ENCODE measurements at places on chromosomes 16 and 17.

DNA sequence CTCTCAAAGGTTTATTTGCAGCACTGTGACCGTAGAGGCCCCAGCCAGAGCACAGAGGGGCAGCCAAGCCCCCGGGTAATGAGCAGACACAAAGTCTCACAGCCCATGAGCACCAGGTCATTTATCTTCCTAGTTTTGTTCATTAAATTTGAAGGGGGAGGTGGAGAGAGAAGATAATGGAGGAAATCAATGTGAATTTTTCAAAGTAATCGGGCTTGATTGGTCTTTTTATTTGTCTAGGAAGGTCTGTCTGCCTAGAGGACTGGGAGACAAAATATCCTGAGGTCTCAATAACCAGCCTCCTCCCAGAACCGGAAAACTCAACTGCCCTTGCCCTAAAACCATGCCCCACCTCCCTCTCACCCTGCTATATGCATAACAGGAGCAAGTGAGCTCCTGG, 189.0 kb downstream of the SLC39A11 start:
- DNase-seq: no peak

GRCh38 chr17:72117535-72118334, 3.1 kb upstream of the SOX9 start:
- no peak for DNase-seq

DNA sequence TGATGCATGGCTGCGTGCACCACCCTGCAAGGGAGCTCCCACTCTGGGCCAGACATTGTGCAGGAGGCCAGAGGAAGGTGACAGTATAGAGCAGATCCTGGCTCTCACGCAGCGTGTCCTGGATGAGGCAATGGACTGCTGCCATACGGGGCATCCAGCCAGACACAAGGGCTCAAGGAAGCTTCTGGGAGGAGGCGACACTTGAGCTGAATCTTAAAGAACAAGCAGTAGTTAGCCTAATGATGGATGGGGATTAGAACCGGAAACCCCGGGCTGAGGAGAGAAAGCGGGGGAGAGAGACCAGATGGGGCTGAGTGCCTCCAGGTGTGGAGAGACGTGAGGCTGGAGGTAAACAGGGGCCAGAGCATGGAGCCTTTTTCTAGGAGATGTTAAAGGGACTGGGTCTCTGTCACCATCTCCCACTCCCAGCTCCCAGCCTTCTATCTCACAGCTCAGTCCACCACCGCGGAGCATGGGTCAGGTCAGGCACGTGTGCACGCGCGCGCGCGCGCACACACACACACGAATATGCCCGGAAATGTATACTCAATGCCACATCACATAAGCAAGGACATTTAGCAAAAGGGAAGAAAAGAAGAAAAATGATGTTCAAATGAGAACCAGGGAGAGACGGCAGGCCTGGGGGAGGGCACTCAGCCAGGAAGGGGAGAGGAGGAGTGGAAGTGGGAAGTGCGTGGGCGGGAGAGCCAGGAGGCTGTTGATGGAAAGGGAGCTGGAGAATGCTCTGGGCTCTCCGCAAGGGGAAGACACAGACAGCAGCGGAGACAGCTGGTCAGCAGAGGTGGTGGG, 46.3 kb downstream of the CCDC42 start:
- DNase-seq: no peak

DNA sequence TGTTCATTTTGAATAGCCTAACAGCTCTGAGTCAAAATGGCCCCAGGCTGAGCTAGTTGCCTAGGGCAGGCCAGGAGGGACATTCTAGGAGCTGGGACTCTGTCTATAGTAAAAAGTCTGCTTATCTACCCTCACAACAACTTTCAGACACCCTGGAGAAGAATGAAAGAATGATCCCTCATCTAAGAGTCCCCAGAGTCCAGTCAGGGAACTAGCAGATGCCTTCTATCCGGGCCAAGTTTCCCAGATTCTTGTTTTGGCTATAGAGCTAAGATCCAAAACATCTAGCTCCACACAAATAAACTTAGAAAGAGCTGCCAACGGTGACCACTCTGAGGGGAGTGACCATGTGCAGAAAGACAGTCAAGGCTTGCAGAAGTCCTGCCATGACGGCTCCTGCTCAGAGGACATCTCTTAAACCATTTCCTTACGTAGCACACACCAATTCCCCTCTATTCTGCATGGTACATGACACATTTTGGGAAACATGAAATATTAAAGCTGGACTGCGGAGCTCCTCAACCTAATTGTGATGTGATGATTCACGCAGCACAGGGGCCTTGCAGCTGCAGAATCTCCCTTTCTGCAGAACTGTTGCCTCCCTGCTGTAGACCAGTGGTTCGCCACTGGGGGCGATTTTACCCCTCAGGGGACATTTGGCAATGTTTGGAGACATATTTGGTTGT, 24.2 kb downstream of the FAM20A start:
- DNase-seq: no peak

DNA sequence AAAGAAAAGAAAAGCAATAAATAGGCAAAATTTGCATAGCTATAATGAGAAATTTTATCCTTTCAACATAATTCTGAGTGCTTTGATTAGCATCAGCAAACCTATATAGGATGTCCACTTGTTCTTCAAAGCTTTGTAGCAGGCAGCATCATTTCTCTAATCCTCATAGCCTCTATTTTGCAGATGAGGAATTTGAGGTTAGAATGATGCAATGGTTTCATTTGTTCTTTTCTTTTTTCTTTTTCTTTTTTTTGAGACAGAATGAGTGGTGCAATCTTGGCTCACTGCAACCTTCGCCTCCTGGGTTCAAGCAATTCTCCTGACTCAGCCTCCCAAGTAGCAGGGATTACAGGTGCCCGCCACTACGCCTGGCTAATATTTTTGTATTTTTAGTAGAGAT, 594.4 kb downstream of the TOX3 start:
- DNase-seq: no peak

- DNase-seq: no peak
Measured at GRCh38 chr17:74342224-74342623, 16.2 kb downstream of the KIF19 start.

DNA sequence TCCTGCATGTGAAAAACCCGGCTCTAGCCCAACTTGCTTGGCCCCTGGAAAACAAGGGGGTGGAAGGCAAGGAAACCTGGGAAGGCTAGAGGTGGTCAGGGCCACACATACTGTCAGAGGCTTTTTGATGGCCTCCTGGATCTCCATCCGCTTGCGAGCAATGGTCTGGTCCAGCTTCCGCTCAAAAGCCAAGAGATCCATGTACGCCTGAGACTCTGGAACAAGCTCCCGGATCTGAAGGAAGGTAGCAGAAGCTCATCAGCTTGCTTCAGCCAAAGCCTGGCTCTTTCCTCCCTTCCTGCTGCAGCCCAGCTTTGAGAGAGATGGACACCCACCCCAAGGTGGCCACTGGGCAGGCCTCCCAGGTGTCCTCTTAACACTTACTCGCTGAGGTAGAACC, 5.7 kb downstream of the SMARCD2 start:
- no peak for DNase-seq

- no peak for DNase-seq
Measured at GRCh38 chr16:12255473-12255872, 278.9 kb downstream of the SNX29 start.

GRCh38 chr17:192666-193425, 11.4 kb upstream of the DOC2B start:
- DNase-seq: no peak

- DNase-seq: peak; percentile 50
Measured at GRCh38 chr17:4998732-4999429, 1.1 kb downstream of the KIF1C start.

- no peak for DNase-seq
Measured at GRCh38 chr16:87017371-87018012, 299.7 kb downstream of the C16orf95 start.

- DNase-seq: peak; percentile 70
Measured at GRCh38 chr17:17416007-17416399, 60.8 kb upstream of the MED9 start.

GRCh38 chr16:51389881-51390280, 238.8 kb upstream of the SALL1 start:
- DNase-seq: no peak

DNA sequence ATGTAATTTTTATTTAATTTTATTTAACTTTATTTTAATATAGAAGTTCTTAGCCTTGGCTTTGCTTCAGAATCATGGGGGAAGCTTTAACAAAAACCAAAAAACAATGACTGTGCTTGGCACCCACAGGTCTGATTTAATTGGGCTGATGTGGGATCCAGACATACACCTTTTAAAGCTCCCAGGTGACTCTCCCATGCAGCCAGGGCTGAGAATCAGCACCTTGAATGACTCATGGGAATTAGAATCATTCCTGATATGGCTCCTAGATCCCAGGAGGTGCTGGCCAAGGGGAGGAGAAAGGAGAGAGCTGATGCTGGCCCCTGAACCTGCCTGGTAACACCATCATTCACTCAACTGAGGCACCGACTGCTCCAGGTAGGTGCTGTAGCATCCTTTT, 240.7 kb downstream of the PARN start:
- DNase-seq: no peak

GRCh38 chr17:39141915-39142664, 9.3 kb downstream of the PLXDC1 start:
- no peak for DNase-seq

DNA sequence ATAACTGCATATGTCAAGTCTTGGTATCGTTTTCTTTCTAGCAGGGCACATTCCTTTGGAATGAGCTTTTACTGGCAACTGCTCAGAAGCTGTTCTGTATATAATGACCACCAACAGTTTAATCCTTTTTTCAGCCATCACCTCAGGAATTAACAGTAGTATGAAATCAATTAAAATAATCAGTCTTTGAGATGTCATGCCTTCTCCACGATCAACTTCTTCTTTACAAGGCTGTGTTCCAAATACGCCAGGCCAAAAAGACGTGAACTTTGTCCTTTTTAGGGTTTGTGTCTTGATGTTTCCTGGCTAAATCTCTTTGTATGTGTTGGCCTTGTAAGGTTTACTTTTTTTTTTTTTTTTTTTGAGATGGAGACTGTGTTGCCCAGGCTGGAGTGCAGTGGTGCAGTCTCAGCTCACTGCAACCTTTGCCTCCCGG, 54.9 kb downstream of the ABCC1 start:
- no peak for DNase-seq

GRCh38 chr16:47699106-47699505, 238.0 kb downstream of the PHKB start:
- DNase-seq: no peak

DNA sequence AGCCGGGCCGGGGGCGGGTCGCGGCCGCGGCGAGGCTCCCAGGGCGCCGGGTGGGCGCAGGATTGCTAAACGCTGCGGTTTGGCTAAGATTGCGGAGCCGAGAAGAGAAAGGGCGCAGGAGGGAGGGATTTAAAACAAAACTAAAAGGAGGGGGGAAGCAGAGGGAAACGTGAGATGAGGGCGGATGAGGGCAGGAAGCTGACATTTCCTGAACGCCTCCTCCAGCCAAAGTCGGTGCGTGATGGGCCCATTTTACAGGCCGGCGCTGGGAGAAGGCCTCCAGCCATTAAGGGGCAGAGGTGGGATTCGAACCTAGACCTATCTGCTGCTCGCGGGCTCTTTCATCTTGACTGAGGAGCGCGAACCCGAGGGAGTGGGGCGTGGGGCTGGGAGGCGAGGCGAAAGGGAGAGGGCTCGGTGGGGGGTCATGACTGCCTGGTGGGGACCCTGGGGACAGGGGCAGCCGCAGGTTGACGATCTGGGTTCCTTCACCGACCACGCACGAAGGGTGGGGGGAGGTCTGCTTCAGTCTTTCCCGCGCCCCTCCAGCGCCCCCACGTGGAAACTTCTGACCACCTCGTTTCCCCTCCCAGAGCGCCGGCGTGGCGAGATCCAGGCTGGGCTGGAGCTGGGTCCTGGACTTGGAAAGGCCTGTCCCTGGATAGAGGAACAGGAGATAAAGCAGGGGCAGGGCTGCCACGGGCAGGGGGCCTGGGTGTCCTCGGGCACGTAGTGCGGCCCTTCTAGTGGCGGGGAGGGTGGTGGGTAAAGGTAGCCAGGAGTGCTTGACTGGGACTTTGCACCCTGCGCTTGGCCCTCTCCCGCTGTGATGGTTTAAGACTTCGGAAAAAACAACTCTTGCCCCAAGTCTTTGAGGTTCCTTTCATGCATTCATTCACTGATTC, 3.8 kb upstream of the TAC4 start:
- DNase-seq: peak; percentile 31

GRCh38 chr16:30367349-30368009, 2.8 kb downstream of the TBC1D10B start:
- no peak for DNase-seq

- peak; percentile 72 for DNase-seq
Measured at GRCh38 chr17:34378664-34379101, 15.7 kb upstream of the CCL1 start.

- no peak for DNase-seq
Measured at GRCh38 chr17:37322826-37323561, 52.8 kb upstream of the C17orf78 start.

- no peak for DNase-seq
Measured at GRCh38 chr17:45403906-45404490, 28.7 kb downstream of the ARHGAP27 start.

- DNase-seq: no peak
Measured at GRCh38 chr17:48187872-48188608, 80.5 kb downstream of the SNX11 start.

DNA sequence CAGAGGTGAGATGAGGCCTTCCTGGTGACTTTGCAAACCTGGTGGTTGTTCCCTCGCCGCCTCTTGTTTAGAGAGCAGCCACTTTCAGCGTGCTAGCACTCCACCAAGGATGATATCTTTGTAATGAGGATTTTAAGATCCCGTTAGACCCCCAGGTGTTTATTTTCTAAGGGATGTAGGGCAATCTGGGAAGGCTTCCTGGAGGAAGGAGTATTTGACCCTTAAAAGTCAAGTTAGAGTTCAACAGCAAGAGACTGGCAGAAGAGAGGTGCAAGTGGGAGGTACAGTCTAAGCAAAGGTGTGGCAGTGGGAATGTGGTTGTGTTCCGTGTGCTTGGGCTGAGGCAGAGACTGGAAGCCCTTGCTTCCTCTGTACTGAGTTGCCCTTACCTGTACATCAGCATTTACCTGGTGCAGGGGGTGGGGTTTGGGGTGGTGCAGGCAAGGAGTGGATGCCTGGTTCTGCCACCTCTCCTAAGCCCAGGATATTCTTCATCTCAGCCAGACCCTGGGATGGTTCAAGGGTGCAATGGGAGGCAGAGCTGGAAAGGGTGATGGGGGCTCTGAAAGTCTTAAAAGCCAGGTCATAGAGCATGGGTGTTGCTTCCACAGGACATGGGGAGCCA, 83.6 kb downstream of the SDR42E1 start:
- no peak for DNase-seq

DNA sequence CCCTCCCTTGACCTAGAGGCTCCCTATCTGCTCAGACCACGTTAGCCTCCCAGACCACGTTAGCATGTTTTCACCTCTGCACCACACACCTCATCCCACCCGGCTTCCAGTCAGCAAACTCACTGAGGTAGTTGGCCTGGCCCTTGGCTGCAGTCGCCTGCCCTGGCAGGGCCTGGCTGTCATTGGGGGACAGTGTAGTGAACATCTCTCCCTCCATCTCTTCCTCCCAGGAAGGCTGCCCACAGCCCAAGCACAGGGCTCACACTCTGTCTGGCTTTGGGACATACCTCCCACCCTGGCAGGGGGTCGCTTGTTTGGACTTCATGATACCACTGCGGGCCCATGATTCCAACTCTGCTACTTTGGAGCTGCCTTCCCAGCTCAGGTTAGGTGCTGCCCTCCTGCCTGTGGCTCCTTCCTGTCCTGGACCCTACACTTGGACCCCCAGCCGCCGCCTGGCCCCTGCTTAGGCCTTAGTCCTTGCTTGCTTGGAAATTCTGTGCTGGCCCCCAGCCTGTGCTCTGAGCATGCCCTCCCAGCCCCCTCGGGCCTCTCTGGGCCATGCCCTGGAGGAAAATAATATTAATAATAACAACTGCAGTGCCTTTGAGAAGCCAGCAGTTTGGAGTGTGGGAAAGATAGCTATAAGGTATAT, 167.7 kb downstream of the COPRS start:
- DNase-seq: no peak
